ENCODE measurements at places on chromosomes 1 and 21. TPM values are rescaled to one million over a fixed set of nuclear protein-coding genes. Genes with fewer than 3 reads are reported as not detected.

MMEL1 gene
- 5.4 TPM for total RNA-seq

SRGAP2B gene
- total RNA-seq = 142 TPM

PAQR6 gene
- 0.19 TPM for total RNA-seq

KIFAP3 gene
- 23.1 TPM for total RNA-seq

C1orf56 gene
- 1.1 TPM for total RNA-seq

MCOLN2 gene
- total RNA-seq = 0.05 TPM

- no peak for DNase-seq
Observed at GRCh38 chr1:239725933-239726332, 339.6 kb downstream of the CHRM3 start.

- DNase-seq = no peak
Observed at GRCh38 chr1:209363112-209363511, 220.4 kb upstream of the CAMK1G start.

DNA sequence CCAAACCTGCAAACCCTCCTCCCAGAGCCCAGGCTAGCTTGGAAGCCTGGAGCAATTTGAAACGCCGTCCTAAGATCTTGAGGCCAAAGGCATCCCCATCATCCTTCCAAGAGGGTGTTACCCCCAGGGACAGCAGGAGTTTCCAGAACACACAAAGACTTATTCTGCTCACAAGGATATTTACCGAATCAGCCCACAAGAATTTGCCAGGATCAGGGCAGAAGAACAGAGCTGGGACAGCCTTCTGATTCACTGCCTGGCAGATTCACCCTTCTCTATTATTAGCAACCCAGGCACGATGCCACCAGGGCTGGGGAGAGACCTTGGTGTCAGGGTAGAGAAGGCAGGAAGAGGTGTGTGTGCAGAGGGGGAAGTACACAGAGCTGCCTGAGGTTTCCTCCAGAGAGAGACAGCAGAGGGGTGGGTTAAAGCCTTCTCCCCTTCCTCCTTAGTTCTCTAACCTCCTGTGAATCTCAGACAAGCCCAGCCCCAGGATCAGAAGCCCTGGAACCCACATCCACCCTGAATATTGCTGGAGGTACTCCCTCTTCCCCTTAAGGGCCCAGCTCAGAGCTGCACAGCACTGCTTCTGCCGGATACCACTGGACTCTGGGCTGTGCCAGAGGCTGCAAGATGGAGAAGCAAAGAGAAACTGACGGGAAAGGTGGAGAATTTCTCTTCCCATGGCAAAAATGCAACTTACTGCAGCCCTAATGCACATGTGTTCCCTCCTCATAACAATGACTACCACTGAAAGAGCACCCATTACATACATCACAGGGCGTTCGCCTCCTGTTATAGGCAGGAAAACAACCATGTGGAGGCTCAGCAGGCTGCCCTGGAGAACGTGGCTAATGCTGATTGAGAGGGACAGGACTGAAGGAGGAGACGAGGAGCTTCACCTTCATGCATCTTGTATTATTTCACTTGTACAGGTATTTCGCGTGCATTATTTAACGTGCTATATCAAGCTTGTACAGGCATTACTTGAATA is 61.8 kb downstream of the ITPKB start:
- DNase-seq = peak; percentile 57

DNA sequence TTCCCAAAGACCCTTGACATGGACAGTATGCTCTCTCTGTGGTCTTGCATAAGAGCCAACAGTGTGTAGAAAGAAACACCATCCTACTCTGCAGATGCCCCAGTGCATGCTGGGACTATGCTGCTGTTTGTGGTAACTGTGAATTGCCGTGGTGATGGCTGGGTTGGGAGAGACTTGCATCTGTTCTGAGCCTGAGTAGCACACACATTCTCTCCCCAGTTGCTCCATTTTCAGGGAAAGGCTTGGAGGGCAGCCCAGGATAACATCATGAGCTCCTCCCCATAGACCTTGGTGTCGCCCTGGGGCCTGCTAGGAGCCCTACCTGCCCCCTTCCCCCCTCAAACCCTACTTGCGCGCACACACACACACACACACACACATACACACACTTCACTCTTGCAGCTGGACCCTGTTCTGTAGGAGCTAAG is 120.9 kb upstream of the IPO9 start:
- DNase-seq = no peak
